Activated CD4-positive, alpha-beta T cell treated with anti-CD3 and anti-CD28 coated beads, Interleukin-2, amount 50 U/mL, for 16 hours (primary cell): ENCODE measurements at places on chromosomes 3 and 15.

GRCh38 chr3:62665627-62666437 is 209.4 kb downstream of the CADPS start:
- DNase-seq: peak; percentile 46

GRCh38 chr3:194494951-194495374 is 8.2 kb upstream of the ATP13A3 start:
- DNase-seq: no peak

DNA sequence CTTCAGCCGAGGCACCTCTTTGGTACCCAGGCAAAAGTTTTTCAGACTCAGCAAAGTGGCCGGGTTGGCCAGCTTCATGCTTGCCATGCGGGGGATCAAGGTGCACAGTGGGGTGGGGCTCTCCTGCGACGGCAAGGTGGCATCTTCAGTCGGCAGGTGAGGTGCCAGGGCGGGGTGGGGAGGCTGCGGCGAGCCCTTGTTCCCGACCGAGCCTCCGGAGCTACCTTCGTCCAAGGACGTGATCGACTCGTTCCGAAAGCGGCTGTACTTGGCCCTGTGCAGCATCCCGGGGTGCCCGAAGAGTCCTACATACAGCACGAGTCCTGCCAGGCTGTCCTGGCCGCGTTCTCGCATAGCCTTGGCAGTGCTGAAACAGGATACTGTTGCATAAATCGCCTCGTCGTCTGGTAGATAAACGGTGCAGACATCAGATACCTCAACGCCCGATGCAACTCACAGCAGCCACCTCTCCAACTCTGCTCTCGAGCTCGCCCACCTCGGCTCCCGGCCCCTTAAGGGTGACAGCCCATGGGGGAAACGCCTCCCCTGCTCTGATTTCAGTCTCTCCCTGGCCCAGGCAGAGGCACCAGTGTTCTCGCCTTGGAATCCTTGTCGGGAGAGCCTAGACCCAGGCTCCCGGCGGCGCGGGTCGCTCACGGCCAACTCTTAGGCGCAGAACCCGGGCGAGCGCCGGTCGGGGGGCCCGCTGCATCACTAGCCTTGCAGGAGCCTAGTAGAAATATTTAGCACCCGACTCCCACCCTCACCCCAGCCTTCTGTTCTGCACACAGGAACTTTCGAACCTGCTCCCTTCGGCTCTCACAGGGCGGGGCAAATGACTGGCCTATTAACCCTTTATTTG is 826 bp downstream of the SHC4 start:
- no peak for DNase-seq

- peak; percentile 64 for DNase-seq
Measured at GRCh38 chr3:194395778-194396538, 3.1 kb downstream of the GP5 start.

DNA sequence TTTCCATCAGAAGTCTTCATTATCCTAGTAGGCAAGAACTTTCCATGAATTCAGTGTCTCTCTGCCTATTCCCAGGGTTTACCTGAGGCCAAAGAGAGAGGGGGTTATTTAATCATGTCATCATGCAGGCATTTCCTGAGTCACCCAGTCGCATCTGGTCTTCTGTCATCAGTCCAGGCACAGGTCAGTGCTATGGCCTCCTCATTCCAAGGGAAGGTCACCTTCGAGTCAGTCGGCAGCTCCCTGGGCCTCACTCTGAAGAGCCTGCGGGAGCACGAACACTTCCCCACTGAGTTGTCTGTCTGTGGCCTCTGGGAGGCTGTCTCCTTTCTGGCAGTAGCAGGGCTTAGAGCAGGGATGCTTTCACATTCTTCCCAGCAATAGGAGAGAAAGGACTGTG is 26.2 kb upstream of the LRTM1 start:
- no peak for DNase-seq

DNA sequence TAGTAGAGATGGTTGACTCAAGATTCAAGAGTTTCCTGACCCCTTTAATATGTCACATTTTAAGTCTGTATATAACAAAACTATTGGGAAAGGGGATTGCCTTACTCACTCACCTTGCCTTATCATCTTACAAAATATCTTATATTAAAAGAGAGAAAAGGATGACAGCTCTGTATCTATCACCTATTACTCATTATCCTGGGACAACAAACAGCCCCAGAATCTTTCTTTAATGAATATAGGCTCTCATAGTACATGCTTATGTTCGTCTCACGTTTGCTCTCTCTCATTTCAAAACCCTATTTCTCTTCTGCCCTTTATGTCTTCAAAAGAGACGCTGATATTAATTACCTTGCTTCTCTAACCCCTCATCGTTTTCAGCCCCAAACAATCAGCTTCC is 1023.4 kb upstream of the CFAP20DC start:
- no peak for DNase-seq

DNA sequence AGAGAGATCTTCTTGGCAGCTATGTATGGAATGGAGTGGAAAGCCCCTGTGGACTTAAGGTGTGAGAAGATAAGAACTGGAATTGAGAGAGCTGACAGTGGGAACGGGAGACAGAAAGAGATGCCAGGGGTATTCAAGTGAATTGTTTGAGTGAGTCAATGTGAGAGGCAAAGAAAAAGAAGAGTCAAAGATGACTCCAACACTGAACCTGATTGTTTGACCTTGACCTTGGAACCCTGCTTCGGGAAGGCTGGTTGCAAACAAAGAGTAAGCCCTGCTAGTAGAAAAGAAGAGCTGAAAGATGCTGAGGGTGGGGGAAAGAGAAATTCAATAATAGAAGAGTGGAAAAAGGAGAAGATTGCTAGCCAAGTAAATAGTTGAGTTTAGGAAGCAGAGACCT is 238.6 kb downstream of the BBX start:
- no peak for DNase-seq

- DNase-seq: no peak
Measured at GRCh38 chr3:130843441-130843840, 50.4 kb upstream of the ATP2C1 start.

- DNase-seq: no peak
Measured at GRCh38 chr3:190173426-190173825, 52.7 kb upstream of the P3H2 start.
